ENCODE measurements at places on chromosomes 5 and 9. TPM values are rescaled to one million over a fixed set of nuclear protein-coding genes. Genes with fewer than 3 reads are reported as not detected.

GRCh38 chr5:153043886-153044285 lies 446.6 kb upstream of the GRIA1 start:
- DNase-seq, result no peak

GRCh38 chr5:123117989-123118388 lies 28.9 kb downstream of the PRDM6 start:
- no peak for DNase-seq

SPINK7 gene
- polyA plus RNA-seq, result not detected

GRCh38 chr9:117379341-117379740 lies 35.5 kb downstream of the ASTN2 start:
- DNase-seq, result no peak

SLF1 gene
- 1.3 TPM for polyA plus RNA-seq

All from BJ (cell line).